Activated CD4-positive, alpha-beta memory T cell treated with anti-CD3 and anti-CD28 coated beads, Interleukin-2, amount 10 ng/mL, durations not matched to agents 7 days and 5 days (primary cell): ENCODE measurements at places on chromosomes 7 and 10. TPM values are rescaled to one million over a fixed set of nuclear protein-coding genes. Genes with fewer than 3 reads are reported as not detected.

Gene ATP6V1F
- 140 TPM for total RNA-seq

- no peak for DNase-seq
Measured at GRCh38 chr10:48536916-48537890, 67.7 kb downstream of the ARHGAP22 start.

- DNase-seq = no peak
Measured at GRCh38 chr10:98367604-98368451, 47.2 kb downstream of the PYROXD2 start.

Gene AGBL3
- 2.8 TPM for total RNA-seq

DNA sequence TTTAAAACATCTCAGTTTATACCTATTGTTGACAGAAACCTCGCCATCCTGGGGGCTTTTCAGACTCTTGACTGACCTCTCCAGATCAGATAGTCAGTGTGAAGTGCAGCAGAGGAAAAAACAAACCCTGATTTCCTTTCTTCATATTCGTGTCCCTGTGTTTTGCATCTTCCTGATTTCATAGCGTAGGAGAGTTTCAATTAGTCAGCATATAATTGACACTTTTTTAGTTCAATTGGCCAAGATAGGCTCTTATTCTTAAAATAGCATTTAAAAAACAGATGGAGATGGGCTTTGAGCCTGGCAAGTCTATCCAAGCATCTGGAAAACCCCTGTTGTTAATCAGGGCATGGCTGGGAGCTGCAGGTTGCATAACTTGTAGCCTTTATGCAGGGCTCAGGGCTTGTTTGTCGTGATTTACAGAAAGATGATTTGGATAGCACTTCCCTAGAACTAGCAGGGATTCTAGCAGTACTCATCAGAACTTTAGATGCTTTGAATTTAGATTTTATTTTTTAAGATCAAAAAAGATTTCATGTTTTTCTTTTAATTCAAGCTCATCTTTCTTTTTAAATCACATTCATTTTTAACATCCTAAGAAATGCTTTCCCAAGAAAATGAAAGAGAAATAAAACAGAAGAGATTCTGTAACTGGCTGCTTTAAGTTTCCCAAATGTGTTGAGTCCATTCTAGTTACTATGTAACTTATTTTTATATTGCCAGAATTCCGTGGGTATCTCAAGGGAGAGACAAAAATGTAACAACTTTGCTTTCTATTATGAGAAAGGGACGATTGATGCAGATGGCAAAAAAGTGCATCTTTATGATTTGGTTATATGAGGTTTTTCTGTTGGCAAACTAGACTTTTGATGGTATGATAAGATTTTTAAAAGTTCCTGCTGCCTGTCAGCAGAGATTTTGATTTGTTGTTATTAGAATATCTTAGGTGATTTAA, 270.8 kb upstream of the FZD8 start:
- DNase-seq = no peak

Gene GRID1
- not detected for total RNA-seq

GRCh38 chr7:46755120-46756034, 826.5 kb downstream of the TNS3 start:
- no peak for DNase-seq

DNA sequence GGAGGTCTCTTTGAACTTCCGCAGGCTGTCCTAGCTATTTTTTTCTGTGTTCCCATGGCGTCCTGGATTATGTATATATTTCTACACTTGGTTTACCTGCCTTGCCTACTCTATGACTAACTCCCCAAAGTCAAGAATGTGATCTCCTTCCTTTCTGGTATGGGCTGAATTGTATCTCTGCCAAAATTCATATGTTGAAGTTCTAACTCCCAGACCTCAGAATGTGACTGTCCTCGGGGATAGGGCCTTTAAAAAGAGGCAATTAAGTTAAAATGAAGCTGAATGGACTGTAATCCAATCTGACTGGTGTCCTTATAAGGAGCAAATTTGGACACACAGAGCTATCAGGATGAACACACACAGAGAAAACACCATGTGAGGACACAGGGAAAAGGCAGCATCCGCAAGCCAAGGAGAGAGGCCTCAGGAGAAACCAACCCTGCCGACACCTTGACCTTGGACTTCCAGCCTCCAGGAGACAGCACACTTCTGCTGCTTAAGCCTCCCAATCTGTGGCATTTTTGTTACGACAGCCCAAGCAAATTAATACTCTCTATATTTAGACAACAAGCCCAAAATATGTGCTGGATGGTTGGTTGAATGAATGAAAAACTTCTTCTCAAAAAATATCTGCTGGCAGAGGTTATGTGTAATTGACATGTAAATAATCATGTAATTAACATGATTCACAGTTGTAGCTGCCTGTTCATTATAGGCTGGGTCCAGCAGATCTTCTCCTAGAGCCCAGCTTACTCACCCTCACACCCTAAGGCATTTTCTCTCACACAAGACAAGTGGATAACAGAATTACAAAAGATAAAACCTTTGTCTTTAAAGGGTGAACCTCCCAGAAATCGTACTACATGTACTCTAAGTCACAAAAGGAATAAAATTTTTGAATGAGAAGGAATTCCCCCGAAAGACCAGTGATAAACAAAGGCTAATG, 123.7 kb downstream of the CUBN start:
- no peak for DNase-seq

GRCh38 chr7:2644562-2645273, 12.9 kb downstream of the TTYH3 start:
- DNase-seq = no peak

DNA sequence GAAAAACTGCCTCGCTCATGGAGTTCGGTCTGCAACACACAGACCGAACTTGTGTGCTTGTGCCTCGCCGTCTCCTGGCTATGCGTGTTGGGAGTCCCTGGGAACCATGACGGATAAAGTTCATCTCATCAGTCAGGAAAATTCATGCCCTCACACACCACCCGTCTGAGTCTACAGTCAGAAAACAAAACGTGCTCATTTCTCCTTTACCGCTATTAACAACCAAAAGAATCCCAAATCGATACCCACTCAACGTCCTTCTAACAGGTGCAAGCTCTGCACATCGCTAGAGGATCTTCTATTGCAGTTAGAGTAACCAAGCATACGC, 13.6 kb downstream of the CNPY1 start:
- no peak for DNase-seq

GRCh38 chr10:113003052-113003451, 53.0 kb downstream of the TCF7L2 start:
- DNase-seq = no peak

Gene STAG3
- 13.1 TPM for total RNA-seq

DNA sequence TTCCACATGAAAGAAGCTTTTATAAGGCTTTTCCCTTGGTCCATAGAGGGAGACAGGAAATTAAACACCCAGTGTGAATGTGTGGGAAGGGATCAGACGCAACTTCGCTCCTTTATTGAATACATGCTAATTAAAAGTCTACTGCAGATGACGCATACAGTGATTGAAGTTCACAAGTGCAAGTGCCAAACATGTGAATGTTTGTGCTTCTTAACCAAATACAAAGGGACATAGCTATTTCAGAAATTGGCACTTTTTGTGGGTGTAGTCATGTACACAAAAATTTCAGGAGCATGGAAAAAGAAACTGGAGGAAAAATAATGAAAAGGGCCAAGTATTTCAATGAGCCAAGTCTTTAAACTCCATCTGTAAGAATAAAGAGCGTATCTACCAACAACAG, 283.7 kb downstream of the SKAP2 start:
- DNase-seq = no peak

GRCh38 chr10:63537536-63537935, 16.3 kb downstream of the REEP3 start:
- DNase-seq = no peak

Gene ATOH7
- not detected for total RNA-seq

DNA sequence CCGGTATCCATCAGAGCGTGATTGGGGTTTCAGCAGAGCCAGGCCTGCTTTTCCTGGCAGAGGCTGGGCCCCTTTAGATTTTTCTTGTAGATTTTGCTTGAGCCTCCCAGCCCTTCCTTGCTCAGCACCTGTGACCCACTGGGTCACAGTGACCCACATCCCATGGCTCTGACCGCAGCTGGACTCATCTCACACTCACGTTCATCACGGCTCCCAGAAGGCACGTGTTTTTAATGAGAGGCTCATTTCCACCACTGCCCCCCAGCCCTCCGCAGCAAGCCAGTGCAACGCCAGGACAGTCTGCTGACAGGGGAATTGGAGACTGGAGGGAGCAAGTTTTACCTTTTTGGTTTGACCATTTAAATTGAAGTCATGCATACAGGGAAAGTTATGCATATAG, 155.7 kb downstream of the CUX1 start:
- no peak for DNase-seq

Gene ABCB1
- 8.1 TPM for total RNA-seq

GRCh38 chr10:49165821-49166483, 22.2 kb downstream of the TMEM273 start:
- DNase-seq = no peak

DNA sequence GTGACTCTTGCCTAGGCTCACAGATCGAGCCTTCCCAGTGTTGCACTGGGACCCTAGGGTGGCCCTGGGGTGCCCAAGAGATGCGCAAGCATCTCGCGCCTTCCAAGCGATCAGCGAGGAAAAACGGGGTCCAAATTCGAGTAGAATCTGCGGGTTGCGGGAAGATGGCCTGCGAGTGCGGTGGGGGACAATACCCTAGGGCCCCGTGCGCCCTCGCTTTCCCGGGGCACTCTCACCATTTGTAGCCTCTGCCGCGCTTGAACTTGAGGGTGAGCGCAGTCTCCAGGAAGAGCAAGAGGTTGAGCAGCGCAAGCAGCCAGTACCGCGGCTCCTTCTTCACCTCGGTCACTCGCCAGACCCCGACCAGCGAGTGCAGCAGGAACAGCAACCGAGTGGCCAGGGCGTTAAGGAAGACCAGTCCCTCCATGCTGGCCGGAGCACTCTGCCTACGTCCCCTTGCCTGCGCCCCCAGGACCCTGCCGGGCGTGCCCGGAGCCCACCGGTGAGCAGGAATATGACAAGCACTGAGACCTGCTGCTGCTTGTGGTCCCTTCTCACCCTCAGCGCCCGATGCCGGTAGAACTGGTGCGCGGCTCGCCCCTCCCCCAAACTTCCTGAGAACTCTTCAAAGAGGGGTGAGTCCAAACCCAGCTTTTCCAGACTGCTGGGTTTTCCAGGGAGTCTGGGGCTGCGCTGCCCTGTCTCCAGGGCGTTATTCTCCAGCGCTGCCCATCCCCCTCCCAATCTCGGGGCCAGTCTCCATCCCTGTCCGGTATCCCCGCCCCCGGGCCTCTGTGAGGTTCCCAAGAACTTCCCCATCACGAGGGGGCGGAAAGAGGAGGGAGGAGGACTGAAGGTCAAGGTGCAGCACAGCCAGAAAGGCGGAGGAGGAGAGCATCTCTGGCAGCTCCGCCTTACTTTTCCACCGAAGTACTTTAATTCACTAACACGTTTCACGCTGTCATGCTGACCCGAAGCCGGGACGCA, at the start of gene TMEM26:
Gene TMEM26 (minus strand): TSS at position 727 of the 987 bp plus-strand sequence. CDS start 300 bp downstream, at position 427.
- DNase-seq = no peak

GRCh38 chr7:117941138-117941810, 68.0 kb upstream of the CTTNBP2 start:
- no peak for DNase-seq

Gene HMX2
- not detected for total RNA-seq

GRCh38 chr10:110959379-110960332, 40.3 kb downstream of the SHOC2 start:
- no peak for DNase-seq

DNA sequence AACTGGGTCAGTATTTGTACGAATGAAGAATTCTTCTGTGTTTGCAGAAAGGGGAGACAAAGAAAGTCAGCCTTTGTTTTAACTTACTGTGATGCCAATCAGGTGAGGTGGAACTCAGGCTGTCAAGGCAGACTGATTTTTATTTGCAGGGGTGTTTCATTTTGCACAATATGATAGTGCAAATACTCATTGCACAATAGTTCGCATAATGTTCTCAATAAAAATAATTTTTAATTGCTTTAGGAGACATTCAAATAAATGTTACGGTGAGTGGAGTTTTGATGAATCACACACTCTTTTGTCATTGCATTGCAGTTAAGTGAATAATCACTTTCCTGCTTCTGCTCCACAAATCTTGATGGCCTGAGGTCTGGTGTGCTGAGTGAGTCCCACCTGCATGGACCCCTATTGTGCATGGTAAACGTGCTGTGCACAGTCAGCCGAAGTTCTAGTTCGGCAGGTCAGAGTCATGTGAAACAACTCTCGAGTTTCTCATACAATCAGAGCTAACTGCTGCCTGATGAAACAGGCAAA, 141.3 kb upstream of the FZD8 start:
- DNase-seq = no peak

DNA sequence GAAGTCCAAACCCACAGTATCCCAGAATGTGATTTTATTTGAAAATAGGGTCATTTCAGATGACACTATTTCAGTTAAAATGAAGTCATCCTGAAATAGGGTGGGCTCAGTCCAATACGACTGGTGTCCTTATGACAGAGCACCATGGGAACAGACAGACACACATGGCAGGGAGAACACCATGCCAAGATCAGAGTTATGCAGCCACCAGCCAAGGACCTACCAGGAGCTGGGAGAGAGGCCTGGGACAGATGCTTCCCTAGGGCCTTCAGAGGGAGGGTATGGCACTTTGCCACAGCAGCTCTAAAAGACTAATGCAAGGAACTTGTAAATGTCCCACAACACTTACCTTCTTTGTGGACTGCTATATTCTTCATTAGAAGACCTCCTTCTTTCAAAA, 226.5 kb downstream of the NEBL start:
- no peak for DNase-seq

GRCh38 chr10:92662848-92663247, 26.9 kb upstream of the HHEX start:
- no peak for DNase-seq

- DNase-seq = no peak
Measured at GRCh38 chr7:139718141-139718540, 59.7 kb downstream of the HIPK2 start.

GRCh38 chr7:93945756-93946535, 24.4 kb downstream of the GNG11 start:
- no peak for DNase-seq

DNA sequence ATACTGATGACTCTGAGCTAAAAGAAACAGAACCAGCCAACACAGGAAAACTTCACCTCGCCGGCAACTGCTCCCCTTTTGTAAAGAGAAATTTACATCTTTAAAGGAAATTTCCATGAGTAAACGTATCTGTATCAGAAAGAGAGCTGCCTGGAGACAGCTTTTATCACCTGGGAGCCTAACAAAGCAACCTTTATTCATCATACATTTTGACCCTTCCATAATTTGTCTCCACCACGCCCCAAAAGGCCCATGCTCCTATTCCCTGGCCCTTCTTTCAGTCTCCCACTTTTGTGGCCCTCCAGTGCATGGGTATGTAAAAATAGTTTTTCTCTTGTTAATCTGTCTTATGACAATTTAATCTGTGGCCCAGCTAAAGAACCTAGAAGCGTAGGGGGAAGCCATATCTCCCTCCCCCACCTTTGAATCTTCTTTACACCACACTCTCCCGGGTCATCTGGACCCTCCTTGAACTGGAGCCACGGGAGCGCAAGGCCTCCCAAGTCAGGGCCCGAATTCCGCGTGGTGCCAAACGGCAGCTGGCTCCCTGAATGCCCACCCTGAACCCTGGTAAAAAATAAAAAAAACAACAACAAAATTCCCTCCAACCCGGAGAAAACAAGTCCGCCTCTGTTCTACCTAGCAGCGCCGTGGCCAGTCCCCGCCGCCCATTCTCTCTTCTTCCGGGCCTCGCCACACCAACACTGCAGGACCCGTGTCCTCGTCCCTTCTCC, 15.4 kb upstream of the FKBP9 start:
- DNase-seq = no peak

- DNase-seq = no peak
Measured at GRCh38 chr10:70619271-70620019, 16.9 kb upstream of the PRF1 start.
